B cell (primary cell): ENCODE measurements at places on chromosomes 11 and 22. TPM values are rescaled to one million over a fixed set of nuclear protein-coding genes. Genes with fewer than 3 reads are reported as not detected.

DNA sequence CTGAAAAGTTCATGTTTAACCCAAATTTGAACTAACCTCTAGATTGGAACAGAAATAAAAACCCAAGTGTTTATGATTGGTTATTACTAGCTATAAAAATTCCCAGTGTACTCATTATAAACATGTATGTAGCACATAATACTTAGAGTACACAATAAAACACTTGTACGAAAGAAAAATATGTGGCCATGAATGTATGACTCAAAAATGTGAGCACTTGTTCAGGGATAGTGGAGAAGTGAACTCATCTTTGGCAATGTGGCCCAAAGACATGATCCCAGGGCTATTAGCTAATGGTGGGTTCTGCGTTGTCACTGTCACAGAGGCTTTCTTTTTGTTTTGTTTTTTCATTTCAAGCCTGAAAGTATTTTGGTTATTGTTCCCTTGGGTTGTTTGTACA lies 72.0 kb downstream of the PPFIBP2 start:
- no peak for DNase-seq

- peak; percentile 72 for DNase-seq
Observed at GRCh38 chr11:6443269-6444003, 2.6 kb upstream of the HPX start.

DNA sequence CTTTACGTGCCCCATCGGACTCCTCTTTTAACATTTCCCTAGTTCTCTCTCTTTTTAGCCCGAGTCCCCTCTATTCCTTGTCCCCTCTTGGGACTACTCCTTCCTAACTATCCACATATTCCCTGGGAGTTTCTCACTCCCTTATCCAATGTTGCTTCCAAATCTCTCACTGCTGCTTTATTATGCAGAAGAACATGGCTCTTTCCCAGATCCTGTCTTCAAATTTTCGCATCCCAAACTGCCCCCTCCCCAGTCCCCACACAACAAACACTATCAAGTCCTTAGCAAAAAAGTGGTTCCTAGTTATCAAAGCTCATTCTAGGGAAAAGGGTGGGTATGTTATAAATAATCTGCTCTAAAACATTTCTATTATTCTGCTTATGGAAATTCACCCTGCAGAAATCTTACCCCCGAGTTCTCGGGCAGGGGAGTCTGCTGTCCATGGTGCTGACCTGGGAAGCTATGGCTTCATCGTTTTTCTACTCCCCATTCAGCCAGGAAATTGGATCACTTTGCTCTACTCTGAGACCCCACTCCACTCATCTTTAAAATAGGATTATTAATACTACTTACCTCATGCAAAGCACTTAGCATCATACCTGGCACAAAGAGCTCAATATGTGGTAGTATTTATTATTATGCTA lies 393.5 kb downstream of the BUD13 start:
- DNase-seq: no peak

DNA sequence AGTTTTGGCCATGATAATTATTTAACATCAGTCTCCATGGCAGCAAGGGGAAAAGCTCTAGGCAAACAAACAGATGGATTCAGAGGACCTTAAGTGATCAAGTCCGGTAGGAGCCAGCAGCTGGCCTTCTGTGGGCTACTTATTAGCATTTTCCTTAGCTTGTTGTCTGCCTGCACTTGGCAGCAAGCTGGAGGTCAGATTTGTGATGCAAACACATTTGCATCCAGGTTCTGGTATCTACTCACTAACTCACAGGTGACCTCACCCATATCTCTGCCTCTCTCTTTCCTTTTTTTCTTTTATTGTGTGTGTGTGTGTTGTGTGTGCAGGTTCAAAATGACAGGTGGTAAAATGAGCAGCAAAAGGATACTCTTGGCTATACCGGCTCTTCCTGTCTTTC lies 32.3 kb downstream of the ARHGAP42 start:
- DNase-seq: no peak

GRCh38 chr11:122265981-122266380 lies 150.0 kb upstream of the BLID start:
- no peak for DNase-seq

GRCh38 chr22:40504285-40505249 lies 132.0 kb downstream of the MRTFA start:
- DNase-seq: no peak

DNA sequence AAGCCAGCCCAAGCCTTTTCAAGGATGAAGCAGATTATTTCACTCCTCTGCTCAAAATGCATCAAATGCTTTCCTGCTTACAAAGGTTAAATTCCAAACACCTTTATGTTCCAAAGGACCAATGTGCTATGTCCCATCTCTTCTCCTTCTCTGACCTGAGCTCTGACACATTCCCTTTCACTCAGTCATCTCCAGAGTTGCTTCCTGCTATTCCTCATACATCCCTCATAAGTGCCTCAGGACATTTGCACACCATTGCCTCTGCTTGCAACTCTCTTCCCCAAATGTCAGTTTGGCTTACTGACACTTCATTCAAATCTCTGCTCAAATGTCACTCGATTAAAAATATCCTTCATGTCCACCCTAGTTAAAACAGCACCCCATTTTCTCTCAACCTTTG lies 53.3 kb upstream of the BMAL1 start:
- DNase-seq: no peak

DNA sequence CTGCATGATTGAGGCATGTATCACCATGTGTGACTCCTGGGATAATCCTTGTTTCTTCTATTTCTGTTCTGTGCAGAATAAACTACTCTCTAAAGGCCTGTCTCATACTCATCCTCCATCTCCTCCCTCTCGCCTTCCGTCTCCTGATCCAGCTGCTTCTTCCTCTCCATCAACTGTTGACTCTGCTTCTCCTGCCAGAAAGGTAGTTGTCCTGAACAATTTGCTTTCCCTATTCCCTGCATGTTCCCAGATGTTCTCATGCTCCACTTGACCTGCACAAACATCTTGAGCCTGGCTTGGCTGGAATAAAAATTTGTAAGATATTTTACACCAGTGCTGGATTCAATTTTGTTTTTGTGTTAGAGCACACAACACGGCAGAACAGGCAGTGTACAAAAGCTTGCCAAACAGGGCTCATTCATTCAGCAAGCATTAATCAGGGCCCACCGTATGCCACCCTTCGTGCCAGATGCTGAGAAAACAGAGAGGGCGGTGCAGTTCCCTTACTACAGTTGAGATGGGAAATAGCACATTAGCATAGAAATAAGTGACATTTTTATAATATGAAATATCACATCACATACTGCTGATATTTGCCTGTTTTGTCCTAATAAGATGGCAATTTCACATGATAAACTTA lies 133.3 kb upstream of the PARVA start:
- no peak for DNase-seq

DNA sequence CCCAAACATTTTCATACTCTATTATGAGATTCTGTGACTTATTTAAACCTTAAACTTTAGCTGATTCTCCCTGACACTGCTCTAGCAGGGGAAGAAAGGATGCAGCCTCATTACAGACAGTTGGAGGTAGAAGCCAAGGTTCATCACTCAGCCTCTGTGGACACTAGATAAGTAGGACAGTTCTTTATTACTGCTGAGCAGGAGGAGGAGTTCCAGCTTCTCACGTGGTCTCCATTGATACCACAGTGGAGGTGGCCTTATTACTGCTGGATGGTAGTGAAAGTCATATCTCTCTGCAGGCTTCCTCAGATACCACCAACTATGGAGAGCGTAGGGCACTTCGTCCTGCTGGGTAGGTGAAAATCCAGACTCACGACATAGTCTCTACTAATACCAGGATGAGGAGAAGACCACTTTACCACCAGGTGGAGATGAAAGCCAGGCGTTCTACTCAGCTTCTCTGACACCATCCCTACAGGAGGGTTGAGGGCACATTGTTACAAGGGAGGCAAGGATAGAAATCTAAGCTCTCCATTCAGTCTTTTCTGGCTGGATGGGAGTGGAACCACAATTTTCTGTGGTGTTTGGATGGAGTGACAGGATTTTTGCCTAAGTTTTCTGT lies 13.1 kb upstream of the ANGPTL5 start:
- no peak for DNase-seq

GRCh38 chr11:126102436-126102981 lies 39.8 kb upstream of the CDON start:
- DNase-seq: no peak

DNA sequence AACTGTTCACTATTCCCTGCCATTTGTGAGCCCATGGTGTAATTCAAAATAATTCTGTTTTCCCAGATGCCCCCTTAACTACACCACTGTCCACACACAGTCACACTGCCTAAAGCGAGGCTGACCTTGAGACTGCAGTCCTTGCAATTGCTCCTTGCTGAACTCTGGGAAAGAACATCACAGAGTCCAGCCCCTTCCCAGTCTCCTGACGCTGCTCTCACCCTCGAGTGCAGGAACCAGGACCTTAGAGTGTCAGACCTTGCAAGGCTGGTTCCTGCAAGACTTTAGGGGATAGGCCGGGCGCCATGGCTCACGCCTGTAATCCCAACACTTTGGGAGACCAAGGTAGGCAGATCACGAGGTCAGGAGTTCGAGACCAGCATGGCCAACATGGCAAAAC lies 33.6 kb downstream of the AHNAK start:
- DNase-seq: no peak

DNA sequence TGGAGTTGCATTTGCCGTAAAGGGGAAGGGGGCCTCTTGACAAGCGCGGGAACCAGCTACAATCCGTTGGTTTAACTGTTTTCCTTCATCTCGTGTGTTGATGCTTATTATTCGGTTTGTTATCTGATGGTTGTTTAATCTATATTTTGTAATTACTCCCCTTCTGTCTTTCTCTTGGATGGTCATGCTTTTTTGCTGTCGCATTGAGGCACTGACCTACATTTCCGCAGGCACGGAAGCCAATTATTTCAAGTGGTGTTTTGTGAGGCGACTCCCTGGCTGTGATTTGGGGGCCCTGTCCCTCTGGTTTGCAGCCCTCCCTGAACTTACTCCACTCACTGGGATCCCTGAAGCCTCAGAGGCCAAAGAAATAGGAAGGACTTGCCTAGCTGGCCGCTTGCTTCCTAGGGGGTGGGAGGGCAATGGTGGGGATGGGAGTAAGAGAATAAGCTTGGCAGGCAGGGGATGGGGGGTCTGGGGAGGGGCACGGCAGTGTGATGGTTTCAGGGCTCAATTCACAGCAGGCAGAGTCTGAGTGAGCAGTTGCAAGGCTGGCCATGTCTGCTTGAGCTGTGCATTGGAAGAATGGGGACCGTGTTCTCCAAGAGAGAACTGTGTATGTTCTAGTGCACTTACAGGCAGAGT lies 165.8 kb upstream of the B3GAT1 start:
- no peak for DNase-seq

- DNase-seq: peak; percentile 59
Observed at GRCh38 chr22:23315341-23315917, 135.1 kb downstream of the BCR start.

- no peak for DNase-seq
Observed at GRCh38 chr11:97537407-97538150, 1147.8 kb downstream of the JRKL start.

DNA sequence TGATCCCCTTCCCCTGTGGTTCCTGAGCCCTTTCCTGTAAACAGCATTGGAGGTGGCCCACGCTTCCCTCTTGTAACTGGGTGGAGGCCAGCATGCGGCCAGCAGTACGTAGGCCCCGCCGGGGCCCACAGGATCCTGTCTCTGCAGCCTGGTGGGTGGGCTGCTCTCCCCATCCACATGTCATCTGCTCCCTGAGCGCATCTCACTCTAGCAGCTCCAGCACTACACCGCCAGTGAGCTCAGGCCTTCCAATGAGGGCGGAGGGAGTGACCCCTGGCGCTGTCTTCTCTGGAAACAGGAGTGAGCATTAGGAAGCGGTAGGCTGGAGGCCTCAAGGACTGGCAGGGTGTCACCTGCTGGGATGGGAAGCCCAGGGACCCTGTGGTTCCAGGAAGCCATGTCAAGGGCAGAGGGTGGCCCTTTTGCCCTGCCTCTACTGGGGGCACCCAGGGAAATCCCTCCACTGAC lies 363.9 kb downstream of the TBC1D22A start:
- no peak for DNase-seq

GRCh38 chr22:48498526-48499331 lies 1328.9 kb downstream of the BRD1 start:
- DNase-seq: no peak

DNA sequence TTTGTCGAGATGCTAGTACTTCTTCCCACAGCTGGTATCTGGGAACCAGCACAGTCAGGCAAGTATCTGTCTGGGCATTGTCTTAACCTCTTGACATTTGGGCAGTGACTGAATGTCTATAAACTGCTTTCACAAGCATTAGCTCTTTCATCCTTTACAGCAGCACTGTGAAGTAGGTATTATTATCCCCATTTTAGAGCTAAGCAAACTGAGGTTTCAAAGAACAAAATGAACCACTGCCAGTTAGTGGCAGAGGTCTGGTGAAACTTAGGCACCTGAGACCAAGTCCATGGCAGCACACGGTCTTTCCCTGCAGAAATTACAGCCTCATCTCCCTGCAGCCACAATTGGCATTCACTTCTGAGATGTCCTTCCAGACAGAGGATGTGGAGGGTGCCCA lies 111.0 kb upstream of the TBCEL start:
- no peak for DNase-seq

DNA sequence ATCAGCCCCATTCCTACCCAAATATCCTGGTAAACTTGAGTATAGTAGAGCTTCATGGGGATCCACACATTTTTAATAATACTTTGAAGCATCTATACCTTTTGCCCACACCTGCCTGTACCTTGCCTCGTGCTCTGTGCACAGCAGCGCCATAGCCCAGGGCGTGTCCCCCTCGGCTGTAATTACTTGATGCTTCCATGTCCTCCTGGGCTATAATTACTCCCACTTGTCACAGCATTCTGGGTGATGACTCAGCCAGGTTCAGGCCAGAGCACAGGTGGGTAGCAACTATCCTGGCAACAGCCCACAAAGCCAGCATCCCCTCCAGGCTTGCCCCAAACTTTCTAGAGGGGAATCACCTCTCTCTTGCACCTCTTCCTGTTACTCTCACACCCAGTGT lies 23.7 kb upstream of the SLC36A4 start:
- no peak for DNase-seq

Gene OSM
- total RNA-seq: 1.7 and 1.8 TPM in 2 replicates

Gene CALCA
- total RNA-seq: not detected in 2 replicates

Gene NXPE2
- not detected in 2 replicates for total RNA-seq

Gene TRMU
- 76.9 and 80.6 TPM in 2 replicates for total RNA-seq

Gene VSTM5
- not detected in 2 replicates for total RNA-seq

Gene MS4A3
- total RNA-seq: not detected in 2 replicates

Gene RNF214
- total RNA-seq: 33.6 and 36.1 TPM in 2 replicates

Gene MAPK1
- 145 and 155 TPM in 2 replicates for total RNA-seq

Gene DUSP8
- total RNA-seq: 4.3 and 5.2 TPM in 2 replicates

Gene OR8D1
- total RNA-seq: not detected in 2 replicates

Gene KRTAP5-9
- 0.34 TPM in 1 of 2 replicates, not detected in the other for total RNA-seq

Gene NUDT8
- 6.3 and 6.9 TPM in 2 replicates for total RNA-seq

Gene TUB
- 0.10 TPM in 1 of 2 replicates, not detected in the other for total RNA-seq

Gene CLDN5
- total RNA-seq: not detected in 2 replicates

Gene MISFA
- 1.2 and 3.2 TPM in 2 replicates for total RNA-seq

Gene PRPF19
- total RNA-seq: 80.4 and 89.9 TPM in 2 replicates

Gene XKR3
- total RNA-seq: 0.17 TPM in 1 of 2 replicates, not detected in the other

Gene ACR
- total RNA-seq: not detected in 2 replicates

Gene CCDC81
- 0.84 and 1.3 TPM in 2 replicates for total RNA-seq
